ENCODE measurements at places on chromosomes 2 and 18.
A peak's percentile ranks its signal among the peaks of the same experiment; 100 is the strongest.

GRCh38 chr2:166092889-166093288 is 34.9 kb downstream of the SCN1A start:
- no peak for DNase-seq

GRCh38 chr18:76756531-76757253 is 65.7 kb upstream of the ZNF236 start:
- no peak for DNase-seq

DNA sequence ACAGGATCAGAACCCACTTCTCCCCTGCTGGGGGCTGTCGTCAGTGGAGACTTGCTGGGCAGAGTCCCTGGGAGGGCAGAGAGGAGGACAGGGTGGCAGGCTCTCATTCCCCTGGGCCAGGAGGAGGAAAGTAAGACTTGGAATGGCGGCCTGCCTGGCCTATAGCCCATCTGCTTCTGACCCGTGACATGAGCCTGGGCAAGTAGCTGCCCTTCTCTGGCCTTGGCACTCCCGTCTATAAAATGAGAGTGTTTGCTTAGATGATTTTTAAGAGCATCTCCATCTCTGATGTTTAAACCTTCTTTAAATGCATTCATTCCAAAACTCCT is 173.0 kb downstream of the DDX1 start:
- DNase-seq, result no peak

DNA sequence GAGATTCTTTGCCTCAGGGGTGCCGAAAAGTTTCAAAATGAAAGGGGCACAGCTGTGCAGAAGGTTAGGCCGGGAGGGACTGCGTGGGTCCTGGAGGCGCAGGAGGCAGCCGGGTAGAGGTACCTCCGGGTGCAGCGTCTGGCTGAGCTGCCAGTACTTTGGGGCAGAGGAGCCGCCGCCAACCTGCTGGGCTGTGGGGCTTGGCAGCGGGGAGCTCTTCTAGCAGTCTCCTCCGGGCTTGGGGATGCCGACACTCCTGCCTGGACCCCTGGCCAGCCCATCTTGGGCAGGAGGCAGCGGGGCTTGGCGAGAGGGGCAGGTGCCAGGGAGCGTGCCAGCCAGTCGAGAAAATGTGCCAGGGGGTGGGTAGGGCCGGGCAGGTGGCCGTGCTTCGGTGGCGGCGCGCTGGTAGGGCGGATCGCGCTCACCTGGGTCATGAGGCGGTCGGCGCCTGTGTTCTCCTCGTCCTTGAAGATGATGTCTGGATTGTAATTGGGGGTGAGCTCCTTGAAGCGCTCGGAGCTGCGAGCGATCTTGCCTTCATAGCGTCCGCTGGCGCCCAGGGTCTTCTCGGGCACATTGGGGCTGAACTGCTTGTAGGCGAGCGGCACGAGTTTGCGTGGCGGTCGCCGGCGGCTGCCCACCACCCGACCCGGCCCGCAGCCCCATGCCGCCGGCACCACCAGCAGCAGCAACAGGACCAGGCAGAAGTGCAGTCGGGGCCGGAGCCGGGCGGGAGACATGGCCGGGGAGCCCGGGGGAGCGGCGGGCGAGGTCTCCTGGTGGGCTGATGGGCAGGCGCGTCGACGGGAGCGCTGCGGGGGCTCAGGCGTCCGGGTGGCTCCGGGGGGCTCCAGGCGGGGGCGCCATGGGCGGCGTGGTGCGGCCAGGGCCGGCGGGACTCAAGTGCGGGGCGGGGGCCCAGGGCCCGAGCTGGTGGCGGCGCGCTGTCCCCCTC is 717 bp downstream of the IHH start:
- no peak for DNase-seq

- DNase-seq, result no peak
Measured at GRCh38 chr2:53562407-53562806, 205.2 kb upstream of the CHAC2 start.

- DNase-seq, result no peak
Measured at GRCh38 chr2:8427211-8427610, 254.6 kb upstream of the ID2 start.

- no peak for DNase-seq
Measured at GRCh38 chr18:51260118-51260517, 62.6 kb upstream of the MEX3C start.

DNA sequence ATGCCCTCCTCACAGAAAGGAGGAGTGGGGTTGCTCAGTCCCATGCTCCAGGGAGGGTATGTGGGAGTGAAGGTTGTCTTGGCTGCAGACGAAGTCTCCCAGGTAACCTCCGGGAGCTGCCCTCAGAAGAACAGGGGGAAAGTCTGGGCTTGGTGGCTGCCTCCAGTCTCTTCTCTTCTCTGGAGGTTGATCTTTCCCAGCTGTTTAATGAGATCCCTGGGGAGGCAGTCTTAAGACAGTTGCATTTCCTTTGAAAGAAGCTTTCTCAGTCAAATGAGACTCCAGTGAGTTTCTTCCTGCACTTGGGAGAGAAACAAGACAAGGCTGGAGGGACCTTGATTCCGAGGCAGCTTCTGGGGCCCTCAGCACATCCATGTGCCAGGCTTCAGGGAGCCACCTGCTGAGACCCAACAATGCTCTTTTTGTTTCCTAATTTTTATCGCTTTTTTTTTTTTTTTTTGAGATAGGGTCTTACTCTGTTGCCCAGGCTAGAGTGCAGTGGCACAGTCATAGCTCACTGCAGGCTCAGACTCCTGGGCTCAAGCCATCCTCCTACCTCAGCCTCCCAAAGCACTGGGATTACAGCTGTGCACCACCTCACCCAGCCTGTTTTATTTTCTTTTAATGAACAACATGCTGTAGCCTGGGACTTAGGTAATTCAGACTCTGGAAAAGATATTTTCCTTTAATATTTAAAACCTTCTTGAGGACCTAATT is 71.7 kb upstream of the TPO start:
- DNase-seq, result no peak

GRCh38 chr2:197925204-197925603 is 120.8 kb downstream of the PLCL1 start:
- no peak for DNase-seq

DNA sequence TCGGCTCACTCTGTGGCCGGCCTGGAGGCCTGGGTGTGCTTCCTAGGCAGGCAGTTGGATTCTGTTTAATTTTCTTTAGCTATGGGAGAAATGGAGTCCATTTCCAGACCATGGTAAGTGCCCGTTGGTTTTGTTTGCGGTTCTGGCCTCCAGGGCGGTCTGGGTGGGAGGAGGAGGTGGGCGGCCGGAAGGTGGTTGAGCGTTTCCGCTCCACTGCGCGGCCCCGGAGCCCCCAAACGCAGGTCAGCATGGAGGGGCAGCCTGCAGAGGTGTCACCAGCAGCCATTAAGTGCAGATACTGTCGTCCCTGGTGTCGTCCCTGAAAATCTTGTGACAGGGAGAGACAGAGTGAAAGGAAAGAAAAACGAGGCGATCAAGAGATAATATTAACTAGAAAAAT is 303.9 kb downstream of the GBX2 start:
- DNase-seq, result no peak

GRCh38 chr2:147356157-147356556 is 488.7 kb upstream of the ACVR2A start:
- no peak for DNase-seq

- no peak for DNase-seq
Measured at GRCh38 chr2:2739231-2739795, 408.2 kb upstream of the MYT1L start.

DNA sequence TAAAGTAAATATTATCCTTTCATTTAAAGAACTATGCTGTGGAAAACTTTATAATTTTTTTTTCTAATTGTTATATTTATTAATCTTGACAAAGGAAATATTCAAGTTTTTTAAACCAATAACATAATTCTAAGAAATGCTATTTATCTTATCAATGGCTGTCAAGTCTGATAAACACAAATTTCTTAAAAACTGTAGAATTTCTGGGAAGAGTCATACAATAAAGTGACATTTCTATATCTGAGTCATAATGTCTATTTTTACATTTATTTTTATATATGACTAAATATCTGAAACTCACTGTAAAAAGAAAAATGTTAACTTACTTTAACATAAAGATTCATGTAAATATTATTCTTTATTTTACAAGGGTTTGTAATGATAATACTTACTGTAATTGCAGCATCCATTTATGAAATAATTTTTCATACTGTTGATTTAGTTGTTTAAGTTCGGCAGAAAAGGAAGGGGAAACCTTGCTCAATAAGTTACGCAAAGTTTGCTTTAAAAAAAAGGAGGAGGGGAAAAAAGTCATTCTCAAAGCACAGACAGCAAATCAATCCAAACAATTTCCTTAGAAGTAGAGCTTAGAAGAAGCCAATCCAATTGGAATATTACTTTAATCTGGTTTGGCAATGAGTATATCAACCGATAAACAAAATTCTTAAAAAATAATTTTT is 32.4 kb downstream of the ORC2 start:
- no peak for DNase-seq

DNA sequence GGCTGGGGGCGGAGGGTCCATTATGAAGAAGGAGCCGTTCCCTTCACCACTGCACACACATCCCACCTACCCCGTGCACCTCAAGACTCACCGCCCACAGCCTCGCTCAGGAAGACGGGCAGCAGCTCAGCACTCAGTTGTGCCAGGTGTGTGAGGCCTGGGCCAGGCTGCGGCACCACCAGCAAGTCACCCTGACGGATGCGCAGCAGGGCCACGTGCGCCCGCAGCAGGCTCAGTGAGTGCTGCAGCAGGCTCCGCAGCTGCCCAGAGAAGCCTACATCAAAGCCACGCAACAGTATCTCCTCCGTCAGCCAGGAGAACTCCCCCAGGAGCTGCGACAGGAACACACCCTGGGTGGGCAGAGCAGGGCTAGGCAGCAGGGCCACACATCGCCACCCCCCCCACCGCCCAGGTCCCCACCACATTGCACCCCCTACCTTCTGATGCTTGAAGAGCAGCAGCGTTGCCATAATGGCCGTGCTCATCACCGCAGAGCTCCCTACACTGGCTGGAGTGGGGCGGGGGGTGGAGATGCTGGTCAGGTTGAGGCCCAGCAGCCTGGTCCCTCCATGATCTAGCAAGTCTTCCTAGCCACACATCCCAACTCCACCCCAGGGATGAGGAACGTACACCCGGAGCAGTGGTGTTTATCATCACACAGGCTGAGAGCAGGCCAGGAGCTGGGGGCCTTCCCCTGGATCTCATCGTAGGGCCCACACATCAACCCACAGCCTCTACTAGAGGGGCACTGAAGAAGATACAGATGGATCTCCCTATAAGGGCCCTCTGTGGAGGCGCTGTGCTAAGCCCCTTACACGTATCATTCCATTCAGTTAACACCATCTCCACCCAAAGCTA is 10.2 kb downstream of the GPAT2 start:
- no peak for DNase-seq

DNA sequence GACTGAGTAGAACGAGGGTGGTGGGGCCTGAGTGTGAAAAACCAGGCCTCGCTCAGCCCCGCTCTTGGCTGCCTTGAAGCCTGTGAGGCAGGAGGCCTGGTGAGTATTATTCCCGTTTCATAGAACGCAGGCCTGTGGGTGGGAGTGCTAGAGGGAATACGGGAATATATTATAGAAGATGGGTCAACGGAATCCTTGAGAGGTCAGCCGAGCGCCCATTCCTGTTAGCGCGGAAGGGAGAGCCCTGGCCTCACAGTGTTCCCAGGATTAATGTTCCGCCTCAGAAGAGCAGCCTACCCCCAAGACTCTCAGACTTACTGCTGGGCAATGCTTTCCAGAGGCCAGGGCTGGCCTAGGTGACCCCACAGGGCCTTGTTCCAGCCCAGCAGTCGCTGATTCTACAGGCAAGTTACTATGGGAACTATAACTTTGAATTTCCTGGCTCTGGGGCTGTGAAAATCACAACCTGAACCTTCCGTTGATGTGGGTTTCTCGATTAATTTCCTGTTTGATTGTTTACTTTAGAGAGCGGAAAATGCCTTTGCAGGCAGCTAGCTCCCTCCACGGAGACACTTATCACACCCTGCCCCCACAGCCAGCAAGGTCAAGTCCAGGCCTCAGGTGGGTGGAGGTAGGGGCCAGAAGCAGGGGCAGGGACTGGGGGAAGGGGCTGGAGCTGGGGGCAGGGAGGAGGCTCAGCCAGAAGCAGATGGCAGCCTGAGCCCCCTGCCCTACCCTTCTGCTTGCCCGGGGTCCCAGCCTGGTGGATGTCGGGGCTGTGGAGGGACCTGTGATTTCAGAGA is 108.3 kb downstream of the SMAD7 start:
- peak; percentile 46 for DNase-seq

DNA sequence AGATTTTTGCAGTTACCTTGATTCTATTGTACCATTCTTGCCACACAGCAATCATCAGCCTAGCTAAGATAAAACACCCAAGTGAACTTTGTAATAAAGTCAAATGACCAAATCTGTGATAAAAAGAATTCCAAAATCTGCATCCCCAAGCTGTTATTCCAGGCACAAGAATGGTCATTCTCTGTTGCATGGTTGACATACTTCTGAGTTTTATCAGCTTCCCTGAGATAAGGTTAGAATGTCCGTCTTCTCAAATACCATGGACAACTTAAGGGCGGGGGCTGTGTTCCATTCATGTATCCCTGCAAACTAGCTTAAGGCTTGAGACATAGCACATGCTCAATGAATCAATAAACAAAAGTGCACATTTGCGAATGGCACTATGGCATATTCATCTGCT is 8.1 kb upstream of the BMP10 start:
- DNase-seq, result no peak

- DNase-seq, result no peak
Measured at GRCh38 chr2:174839662-174840061, 75.4 kb upstream of the CHRNA1 start.

DNA sequence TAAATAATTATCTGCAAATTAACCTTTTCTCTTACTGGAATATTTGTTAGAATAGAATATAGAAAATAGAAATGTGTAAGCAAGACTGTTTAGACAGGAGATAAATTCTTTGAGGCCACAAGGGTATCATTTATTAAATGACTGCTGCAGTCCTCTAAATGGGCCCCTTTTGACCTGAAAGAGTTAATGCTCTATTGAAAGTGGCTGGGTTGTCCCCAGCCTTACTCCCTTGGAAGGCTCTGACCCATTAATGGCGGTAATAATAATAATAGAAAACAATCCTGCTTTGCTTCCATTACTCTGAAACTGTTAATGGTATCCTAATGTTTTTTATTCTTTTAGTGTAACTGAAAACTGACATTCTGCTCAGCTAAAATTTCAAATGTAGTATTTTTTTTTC is 398.0 kb upstream of the NRP2 start:
- no peak for DNase-seq

DNA sequence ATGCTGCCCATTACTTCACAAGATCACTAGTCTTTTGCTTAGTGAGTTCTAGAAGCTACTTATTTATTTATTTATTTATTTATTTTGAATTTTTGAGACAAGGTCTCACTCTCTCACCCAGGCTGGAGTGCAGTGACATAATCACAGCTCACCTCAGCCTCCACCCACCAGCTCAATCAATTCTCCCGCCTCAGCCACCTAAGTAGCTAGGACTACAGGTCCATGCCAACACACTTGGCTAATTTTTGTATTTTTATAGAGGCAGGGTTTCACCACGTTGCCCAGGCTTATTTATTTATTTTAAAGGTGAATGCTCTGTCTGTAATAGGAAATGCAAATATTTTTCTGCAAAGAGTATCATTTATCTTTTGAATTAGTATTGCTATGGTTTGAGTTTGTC is 67.7 kb downstream of the ATAD2B start:
- no peak for DNase-seq

DNA sequence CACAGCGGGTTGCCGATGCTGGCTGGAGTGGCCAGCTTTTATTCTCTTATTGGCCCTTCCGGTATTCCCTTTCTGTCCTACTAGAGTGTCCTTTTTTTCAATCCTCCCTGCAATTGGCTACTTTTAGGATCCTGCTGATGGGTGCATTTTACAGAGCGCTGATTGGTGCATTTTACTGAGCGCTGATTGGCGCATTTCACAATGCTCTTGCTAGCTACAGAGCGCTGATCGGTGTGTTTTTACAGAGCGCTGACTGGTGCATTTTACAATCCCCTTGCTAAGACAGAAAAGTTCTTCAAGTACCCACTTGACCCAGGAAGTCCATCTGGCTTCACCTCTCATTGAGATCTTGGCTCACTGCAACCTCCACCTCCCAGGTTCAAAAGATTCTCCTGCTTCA is 44.4 kb upstream of the SPRED2 start:
- no peak for DNase-seq

Measured in stimulated activated CD8-positive, alpha-beta memory T cell treated with anti-CD3 and anti-CD28 coated beads, Interleukin-7, amount 100 ng/mL, for 4 hours (primary cell).